ENCODE measurements at places on chromosomes 3 and 15.

GRCh38 chr3:4852780-4853748 is 126.2 kb upstream of the BHLHE40 start:
- no peak for DNase-seq

DNA sequence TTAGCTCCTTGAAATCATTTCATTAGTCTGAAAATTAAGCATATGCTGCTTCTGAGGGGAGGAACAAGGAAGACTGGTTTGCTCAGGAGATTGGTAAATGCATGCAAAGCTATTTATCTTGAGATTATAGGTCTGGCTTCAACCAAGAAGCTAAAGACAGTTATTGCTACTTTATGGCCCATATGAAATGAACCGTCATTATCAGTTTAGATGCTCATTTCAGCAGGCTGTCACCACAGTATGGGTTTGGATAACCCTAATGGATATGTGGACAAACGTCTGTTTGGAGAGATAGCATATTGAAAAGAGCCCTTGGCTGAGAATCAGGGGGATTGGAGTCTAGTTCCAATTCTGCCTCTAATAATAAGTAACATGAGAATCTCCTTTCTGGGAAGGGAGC is 922.6 kb downstream of the TUSC7 start:
- DNase-seq = no peak

DNA sequence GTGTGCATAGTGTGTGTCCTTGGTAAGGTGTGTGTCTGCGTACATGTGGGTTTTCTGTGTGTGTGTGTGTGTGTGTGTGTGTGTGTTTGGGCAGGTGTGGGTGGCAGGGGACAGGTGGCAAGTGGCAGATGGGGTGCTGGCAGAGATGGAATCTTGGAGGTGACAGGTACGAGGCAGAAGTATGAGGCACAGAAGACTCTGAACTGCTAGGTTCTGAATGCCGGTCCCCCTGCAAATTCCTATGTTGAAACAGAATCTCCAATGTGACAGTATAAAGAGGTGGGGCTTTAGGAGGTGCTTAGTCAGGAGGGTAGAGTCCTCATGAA is 29.8 kb downstream of the SRPRB start:
- no peak for DNase-seq

DNA sequence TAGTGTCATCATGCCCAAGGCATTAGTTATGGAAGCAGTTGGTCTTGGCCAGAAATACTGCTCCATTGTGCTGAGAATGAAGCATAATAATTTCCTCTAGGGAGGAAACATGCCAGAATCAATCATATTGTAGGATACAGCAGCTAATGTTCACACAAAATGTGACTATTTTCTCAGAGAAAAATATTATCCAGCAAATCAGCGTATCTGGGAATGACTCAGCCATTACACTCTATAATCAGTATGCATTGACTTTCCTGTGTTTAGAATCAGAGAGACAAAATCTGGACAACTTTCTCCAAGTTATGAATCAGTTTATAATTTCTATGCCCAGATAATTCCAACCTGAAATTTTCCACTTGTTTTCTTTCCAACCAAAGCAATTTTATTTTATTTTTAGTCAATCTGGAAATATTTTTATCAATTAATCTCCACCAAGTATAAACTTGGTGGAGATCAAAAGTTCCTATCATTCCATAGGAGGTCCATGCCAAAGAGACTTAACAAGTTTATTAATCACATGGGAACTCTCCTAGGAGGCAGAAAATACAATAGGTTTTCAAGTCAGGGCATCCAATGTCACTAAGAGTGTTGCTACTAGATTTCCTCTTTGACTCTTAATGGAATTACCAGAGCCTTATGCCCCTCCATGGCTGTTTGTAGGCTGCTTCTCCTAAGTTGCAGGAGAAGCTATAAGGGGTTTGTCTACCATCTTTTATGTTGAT is 36.4 kb downstream of the SUCNR1 start:
- no peak for DNase-seq

DNA sequence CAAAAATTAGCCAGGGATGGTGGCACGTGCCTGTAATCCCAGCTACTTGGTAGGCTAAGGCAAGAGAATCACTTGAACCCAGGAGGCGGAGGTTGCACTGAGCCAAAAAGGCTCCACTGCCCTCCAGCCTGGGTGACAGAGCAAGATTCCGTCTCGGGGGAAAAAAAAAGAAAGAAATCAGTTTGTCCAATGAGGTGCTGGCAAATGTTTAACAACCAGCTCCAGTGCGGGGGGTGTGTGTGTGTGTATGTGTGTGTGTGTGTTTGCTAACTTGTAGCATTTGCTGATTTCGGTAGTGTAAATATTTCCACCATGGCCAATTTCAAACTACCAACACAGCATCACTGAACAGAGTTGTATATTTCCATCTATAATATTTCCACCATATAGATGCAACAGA is 23.8 kb upstream of the IDH2 start:
- no peak for DNase-seq
